RKO (cell line): ENCODE measurements at places on chromosomes 5 and 9.

GRCh38 chr5:175872287-175873087 lies 1.1 kb downstream of the CPLX2 start:
- DNase-seq = no peak

- DNase-seq = no peak
Observed at GRCh38 chr9:33840381-33840780, 23.4 kb downstream of the UBE2R2 start.

- peak; percentile 32 for DNase-seq
Observed at GRCh38 chr5:181203777-181204112, 1.3 kb downstream of the TRIM7 start.

- DNase-seq = no peak
Observed at GRCh38 chr5:56402266-56403220, 169.4 kb upstream of the ANKRD55 start.

- no peak for DNase-seq
Observed at GRCh38 chr5:152622628-152623027, 217.5 kb upstream of the NMUR2 start.

- no peak for DNase-seq
Observed at GRCh38 chr5:176589039-176589769, 20.8 kb downstream of the GPRIN1 start.

DNA sequence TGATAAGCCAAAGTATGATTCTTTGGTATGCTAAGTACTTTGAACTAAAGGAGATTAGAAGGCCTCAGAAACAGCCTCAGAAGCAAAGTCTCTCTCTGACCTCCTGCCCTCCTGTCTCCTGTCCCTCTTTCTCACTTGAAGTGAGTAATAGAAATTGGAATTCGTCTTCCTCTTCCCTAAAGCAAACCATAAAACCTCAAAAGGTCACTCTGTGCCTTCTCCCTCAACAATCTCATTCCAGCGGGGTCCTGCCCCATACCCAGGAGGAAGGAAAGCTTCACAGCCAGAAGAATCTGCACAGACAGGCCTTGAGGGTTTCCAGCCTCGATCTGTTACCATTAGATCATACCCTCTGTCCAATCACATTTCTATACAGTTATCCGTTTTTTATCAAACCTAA lies 87.8 kb downstream of the HAPLN1 start:
- no peak for DNase-seq

- no peak for DNase-seq
Observed at GRCh38 chr9:431701-432100, 217.0 kb downstream of the DOCK8 start.

GRCh38 chr5:36373527-36374086 lies 71.9 kb upstream of the RANBP3L start:
- DNase-seq = peak; percentile 22

DNA sequence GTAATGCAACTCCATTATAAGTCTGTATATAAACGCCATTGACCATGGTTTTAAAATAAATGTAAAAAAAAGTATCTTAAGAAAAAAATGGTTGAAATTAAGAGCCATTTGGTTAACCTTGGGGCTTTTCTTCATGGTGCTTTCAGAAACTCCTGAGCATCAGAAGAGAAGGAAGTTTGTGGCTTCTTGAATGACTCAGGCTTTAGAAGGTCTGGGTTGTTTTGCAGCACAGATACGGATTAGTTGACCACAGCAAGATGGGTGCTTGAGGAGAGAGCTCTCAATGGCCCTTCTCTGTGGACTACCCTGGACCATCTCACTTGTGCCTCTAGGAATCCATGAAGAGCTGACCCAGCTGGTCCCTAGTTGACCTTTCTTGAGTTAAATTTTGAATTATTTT lies 189.5 kb downstream of the TMEM38B start:
- no peak for DNase-seq

GRCh38 chr5:4065472-4066320 lies 470.1 kb downstream of the IRX1 start:
- DNase-seq = no peak

GRCh38 chr9:130192382-130192999 lies 20.3 kb downstream of the NCS1 start:
- DNase-seq = no peak

GRCh38 chr9:33436445-33436844 lies 10.9 kb downstream of the AQP3 start:
- no peak for DNase-seq

- no peak for DNase-seq
Observed at GRCh38 chr9:27665136-27665535, 91.9 kb upstream of the C9orf72 start.

- no peak for DNase-seq
Observed at GRCh38 chr5:37979559-37979958, 139.7 kb upstream of the GDNF start.

DNA sequence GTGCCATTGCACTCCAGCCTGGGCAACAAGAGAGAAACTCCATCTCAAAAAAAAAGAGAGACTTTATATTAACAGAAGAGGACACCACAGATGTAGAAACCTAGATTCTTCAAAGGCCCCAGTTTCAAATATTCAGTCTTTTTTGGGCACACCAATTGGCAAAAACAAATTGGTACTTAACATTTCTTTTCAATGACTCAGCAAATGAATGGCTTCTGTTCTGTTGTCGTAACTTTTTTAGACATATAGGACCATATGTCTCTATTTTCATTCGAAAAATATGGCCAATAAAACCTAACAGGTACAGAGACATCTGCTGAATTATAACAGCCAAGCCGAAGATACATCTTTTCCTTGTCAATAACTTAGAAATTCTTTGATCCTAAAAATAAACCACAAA lies 212.8 kb downstream of the EBF1 start:
- no peak for DNase-seq

DNA sequence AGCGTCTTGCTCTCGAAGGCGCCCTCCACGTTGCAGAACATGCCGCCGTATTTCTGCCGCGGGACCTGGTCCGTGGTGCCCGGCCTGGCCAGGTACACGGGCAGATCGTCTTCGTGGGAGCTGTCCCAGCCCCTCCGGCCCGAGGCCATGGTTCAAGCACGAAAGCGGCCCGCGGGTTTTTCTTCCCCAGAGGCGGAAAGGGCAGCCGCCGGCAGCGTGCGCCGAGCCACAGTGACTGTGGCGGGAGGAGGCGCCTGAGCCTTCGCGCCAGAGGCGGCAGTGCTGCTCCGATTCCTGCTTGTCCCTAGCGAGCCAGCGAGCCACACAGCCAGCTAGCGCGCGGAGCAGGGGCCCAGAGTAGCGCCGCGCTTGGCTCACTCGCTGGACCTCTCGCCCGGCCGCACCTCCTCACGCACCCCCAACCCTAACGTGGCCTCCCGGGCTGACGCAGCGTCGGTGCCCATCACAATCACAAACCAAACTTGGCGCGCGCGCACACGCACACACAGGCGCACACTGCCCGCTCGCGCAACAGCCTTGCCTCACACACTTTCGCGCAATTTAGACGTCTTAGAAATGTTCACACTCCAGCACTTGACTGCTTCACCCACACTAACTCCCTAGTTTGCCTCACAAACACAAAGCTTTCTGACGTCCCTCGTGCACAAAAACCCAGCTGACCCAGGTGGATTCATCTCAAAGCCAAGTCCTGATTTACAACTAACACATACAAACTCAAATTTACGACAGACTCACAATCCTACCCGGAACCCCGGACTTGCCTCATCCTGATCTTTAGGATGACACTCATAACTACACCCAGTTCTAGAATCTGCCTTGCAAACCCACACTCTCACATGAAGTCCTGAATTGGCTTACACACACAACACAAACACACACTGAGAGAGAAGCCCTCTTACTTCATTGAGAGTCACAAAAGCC lies at the start of gene DPYSL3:
Gene DPYSL3, minus strand, starts transcription at position 359 of the 942 bp plus-strand sequence. Its CDS starts 210 bp downstream, at position 149.
- no peak for DNase-seq

DNA sequence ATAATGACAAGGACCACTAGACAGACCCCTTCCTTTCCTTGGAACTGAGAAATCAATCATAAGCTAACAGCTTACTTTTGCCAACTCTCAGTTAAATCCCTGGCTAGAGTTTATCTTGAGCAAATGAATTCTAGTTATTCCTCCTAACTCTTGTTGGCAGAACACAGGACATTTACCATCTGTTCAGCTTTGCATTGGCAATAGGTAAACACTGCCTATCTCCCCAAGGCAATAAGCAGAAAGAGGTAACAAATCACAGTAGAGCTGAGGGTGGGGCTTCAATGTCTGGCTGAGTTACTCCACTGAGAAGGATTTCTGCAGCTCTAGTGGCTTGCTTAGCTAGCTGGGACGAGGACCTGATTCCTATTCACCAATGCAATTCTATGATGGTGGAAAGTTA lies 503.3 kb upstream of the GRIA1 start:
- DNase-seq = no peak

- DNase-seq = no peak
Observed at GRCh38 chr5:53126521-53126920, 17.0 kb upstream of the MOCS2 start.

DNA sequence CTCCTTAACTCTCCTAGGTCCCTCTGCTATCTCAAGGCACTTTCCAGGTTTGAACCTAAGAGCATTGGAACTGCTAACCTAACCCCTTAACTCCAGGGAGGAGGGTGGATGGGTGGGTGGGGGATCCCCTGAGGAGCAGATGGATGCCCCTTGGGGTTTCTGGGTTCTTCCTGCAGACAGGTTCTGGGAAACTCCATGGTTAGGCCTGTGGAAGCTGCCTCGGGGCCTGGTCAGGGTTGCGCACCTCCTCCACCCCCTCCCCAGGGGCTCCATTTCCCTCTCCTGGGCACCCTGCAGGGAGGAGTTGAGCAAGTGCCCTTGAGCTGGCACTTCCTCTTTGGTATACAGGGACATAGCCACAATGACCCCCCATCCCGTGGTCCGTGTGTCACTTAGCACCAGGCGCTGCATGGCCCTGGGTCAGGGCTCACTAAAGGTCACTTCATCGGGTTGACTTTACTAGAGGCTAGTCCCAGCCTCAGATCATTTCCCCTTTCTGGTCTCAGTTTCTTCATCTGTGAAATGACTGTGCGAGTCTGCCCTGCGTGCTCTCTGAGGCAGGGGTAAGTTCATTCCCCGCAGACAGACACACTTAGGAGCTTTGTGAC lies 16.0 kb downstream of the CXXC5 start:
- no peak for DNase-seq

- no peak for DNase-seq
Observed at GRCh38 chr5:2670940-2671339, 80.5 kb downstream of the IRX2 start.

DNA sequence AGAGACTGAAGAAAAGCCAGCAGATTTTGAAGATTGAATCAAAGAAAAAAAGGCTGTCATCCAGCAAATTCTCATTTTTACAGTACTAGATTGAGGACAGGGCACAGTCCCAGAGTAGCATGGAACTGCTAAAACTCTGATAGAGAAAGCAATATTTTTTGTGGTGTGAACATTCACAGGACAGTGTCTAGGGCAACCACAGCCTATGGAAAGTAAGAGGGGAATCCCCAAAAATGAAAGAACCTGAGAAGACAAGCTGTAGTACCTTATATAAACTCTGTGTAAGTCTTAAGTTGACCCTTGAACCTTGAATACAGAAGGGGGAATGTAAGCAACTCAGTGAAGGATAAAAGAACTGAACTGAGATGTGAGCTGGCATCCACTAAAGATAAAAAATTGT lies 540.3 kb downstream of the HINT1 start:
- DNase-seq = no peak

DNA sequence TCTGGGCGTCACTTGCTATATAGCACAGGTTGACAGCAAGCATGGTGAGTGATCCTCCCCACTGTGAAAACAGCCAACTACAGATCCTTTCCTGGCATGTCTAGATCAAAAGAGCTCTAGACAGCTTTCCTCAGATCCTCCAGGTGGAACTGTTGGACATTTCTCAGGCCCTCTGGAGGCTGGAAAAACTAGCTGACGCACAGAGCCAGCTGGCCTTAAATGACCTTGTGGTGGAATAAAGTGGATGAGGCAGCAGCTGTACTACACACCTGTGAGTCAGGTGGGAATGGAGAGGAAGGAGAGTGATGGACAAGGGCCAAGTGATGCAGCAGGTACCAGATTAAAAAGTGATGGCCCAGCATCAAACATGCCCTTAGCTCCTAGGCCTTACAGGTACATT lies 172.7 kb downstream of the TRIM32 start:
- DNase-seq = no peak

DNA sequence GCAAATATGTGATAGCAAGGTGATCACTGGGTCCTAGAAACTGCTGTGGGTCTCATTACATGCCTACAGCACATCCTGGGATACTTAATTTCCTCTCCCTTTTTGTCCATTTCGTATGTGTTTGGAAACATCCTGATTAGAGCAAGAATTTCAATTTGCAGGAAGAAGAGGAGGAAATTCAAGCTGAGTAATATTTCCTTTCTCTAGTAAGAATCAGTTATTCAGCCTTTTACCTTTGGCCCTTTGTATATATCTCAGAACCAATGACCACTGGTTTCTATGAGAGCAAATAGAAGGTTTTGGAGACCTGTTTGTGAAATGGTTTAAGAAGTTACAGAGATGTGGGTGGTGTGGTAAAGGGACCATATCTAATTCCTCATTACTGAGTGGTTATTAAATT lies 171.6 kb downstream of the RMI1 start:
- no peak for DNase-seq

- DNase-seq = no peak
Observed at GRCh38 chr9:129291041-129291501, 113.0 kb upstream of the IER5L start.

DNA sequence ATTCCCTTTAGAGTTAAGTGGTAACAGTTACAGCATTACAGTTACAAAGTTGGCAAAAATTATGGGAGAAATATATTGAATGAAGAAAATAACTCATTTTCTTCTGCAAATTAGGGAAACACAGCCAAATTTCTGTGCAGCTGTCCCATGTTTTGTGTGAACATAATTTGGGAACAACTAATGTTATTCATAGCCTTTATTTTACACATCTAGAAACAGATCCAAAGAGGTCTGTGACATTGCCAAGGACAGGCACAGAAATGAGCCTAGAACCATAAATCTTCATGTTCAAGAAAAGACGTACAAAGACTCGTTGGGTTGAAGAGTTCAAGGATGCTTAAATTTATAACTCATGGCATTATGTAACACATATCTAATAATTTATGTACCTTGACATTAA lies 114.1 kb upstream of the TXNDC8 start:
- no peak for DNase-seq

DNA sequence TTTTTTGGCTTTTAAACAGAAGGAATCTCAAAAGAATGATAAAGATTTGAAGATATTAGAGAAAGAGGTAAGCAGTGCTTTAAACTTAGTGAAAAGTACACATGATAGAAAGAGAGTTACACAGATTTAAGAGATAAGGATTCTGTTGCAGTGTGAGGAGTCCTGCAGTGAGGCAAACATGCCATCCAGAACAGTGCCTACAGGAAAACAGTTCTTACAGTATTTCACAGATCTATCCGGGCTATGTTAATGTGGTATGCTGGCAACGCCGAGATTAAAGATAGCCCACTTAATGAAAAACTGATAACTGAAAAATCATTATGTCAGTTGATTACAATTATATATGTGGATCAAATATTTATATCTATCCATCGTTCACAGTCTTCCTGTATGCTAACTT lies 7.2 kb downstream of the HMMR start:
- no peak for DNase-seq

DNA sequence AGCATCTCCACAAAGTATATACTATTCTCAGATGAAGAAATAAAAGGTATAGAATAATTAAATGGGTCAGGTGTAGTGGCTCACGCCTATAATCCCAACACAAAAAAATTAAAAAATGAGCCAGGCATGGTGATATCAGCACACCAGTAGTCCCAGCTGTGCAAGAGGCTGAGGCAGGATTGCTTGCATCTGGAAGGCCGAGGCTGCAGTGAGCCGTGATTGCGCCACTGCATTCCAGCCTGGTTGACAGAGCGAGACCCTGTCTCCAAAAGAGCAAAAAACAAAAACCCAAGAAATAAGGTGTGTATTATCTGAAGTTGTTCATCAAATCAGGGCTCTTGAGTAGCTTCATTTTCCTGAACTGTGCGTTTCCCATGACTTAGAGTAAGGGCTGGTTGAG lies 83.2 kb upstream of the MYO10 start:
- no peak for DNase-seq
